ENCODE measurements at places on chromosomes 16 and 17. TPM values are rescaled to one million over a fixed set of nuclear protein-coding genes. Genes with fewer than 3 reads are reported as not detected.

TLCD3B gene
- total RNA-seq, result not detected

CTF1 gene
- 0.19 TPM for total RNA-seq

SYT17 gene
- total RNA-seq, result 5.8 TPM

SMIM5 gene
- total RNA-seq, result not detected

GRCh38 chr16:74297145-74297665 lies 591 bp downstream of the PSMD7 start:
- no peak for DNase-seq

DNA sequence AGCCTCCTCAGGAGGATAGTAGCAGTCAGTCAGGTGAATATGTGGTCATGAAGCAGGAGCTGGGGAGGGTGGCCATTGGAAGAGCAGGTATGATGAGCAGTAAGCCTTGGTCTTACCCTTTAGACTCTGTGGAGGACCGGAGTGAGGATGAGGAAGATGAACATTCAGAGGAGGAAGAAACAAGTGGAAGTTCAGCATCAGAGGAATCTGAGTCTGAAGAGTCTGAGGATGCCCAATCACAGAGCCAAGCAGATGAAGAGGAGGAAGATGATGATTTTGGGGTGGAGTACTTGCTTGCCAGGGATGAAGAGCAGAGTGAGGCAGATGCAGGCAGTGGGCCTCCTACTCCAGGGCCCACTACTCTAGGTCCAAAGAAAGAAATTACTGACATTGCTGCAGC lies 12.7 kb downstream of the SRCAP start:
- no peak for DNase-seq

DNA sequence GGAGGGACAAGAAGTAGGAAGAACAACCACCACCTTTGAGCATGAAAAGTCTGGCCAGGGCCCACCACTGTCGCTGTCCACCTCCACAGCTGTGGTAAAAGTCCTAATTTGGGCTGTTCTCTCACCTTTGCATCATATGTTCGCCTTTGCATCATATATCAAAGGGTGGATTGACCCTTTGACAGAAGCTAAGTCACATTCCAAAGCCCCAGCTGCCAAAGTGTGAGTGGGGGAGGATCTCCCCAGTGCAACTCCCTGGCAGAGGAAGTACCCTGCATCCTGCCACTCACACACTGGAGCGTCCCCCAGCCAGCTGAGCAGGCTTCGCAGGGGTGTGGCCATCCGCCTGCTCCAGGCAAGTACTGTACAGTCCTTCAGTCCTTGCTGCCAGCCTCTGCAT lies 12.7 kb upstream of the SPECC1 start:
- no peak for DNase-seq

- DNase-seq, result no peak
Measured at GRCh38 chr16:53949715-53950410, 245.9 kb downstream of the FTO start.

GRCh38 chr17:40803617-40804082 lies 3.9 kb upstream of the KRT28 start:
- DNase-seq, result no peak

DNA sequence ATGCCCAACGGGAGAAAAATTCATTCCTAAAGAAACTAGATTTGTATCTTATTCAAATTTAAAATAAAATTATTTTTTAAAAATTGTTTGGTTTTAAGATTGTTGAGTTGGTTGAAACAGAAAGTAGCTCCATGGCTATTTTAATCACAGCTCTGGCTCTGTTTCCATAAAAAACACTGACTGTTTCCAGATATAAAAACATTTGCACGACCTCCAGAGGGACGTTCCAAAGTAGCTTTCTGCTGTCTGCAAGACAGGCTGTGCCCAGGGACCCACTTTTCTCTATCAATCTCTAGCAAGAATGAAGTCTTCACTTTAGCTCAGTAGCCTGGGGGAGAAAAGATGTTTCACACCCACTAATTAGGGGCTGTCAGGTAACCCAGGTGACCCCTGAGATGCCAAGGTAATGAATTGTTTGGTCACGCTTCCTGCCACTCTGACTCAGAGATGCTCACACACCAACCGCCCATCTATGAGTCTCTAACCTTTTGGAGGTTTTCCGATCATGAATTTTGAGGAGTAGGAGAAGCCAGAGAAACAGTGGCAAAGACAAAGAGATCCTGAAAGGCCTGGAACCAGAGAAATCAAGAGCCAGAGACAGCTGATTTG lies 220.1 kb upstream of the SOX9 start:
- no peak for DNase-seq

DNA sequence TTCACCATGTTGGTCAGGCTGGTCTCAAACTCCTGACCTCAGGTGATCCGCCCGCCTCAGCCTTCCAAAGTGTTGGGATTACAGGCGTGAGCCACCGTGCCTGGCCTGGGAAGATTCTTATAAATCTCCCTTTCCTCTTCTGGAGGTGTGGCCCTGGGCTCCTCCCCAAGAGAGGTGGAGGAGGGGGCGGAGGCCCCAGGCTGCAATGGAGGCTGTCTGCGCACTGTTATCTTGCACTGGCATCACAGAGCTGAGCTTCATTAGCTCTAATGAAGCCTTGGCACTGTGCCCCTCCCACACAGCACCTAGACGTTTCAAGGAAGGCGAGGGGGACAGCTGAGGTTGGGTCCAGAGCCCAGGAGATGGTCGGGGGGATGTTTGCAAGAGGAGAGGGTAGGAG lies 7.5 kb downstream of the ARHGAP23 start:
- DNase-seq, result no peak

- DNase-seq, result no peak
Measured at GRCh38 chr17:33653399-33653788, 360.3 kb upstream of the ASIC2 start.

DNA sequence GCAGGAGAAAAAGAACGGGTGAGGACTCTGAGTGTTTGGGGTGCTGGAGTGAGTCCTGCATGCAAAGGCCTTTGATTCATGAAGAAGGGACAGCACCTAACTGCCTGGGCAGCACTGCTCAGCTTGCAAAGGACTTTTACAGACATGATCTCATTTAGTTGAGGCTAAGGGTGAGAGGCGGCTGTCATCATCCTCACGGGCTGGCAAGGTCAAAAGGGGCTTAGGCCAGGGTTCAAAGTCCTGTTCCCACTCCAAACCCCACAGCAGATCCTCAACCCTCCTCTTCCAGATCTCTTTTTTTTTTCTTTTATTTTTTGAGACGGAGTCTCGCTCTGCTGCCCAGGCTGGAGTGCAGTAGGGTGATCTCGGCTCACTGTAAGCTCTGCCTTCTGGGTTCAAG lies 4.8 kb downstream of the RHBDF2 start:
- DNase-seq, result no peak

DNA sequence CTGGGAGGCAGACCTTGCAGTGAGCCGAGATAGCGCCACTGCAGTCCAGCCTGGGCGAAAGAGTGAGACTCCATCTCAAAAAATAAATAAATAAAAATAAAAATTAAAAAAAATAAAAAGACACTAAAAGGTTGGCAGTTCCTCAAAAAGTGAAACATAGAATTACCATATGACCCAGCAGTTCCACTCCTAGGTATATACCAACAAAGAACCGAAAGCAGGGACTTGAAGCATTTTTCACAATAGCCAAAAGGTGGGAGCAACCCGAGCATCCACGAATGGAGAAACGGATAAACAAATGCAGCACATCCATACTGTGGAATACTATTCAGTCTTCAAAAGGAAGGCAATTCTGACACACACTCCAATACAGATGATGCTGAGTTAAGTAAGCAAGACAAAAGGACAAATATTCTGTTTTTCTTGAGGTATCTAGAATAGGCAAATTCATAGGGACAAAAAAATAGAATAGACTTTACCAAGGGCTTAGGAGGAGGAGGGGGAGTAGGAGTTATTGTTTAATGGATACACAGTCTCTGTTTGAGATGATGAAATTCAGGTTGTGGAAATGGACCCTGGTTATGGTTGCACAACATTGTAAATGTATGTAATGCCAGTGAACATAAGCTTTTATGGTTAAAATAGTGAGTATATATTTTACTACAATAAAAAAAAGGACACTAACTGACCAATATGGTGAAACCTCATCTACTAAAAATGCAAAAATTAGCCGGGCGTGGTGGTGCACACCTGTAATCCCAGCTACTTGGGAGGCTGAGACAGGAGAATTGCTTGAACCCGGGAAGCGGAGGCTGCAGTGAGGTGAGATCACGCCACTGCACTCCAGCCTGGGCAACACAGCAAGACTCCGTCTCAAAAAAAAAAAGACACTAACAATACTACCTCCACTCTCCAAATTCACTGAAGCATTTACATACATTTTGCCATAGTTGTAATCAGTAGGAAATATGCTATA lies 27.0 kb upstream of the SLC35B1 start:
- no peak for DNase-seq

DNA sequence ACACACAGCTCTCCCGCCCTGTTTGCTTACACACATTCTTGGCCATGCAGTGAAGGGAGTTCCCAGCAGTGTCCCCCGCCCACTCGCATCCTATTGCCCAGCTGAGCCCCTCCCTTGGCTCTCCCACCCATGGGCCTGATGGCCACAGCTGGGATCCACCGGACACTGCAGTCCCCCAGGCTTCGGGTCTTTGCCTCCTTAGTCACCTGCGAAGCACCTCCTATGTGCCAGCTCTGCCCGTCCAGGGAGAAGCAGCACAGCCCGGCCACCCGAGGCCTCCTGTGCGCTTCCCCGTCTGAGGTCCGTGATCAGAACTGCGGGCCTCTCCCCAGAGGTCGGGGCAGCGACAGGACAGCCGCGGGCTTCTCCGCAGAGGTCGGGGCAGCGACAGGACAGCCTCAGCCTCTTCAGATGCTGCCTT lies 136.9 kb downstream of the BANP start:
- no peak for DNase-seq

DNA sequence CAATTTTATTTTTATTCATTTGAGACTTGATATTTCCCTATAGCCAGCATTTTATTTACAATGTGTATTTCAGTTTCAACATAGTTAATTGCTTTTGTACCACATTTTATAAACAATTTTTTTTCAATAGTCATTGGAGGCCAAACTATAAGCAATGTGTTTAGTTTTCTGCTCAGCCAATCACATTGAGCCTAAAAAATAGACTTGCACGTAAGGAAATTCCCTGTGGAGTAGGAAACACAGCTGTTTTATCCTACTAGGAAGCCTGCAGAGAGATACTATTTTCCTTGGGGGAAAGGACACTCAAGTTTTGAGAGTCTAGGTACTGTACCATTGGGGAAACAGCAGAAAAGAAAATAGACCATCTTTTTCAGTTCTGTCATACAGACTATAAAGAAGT lies 410.2 kb upstream of the GOT2 start:
- DNase-seq, result no peak

DNA sequence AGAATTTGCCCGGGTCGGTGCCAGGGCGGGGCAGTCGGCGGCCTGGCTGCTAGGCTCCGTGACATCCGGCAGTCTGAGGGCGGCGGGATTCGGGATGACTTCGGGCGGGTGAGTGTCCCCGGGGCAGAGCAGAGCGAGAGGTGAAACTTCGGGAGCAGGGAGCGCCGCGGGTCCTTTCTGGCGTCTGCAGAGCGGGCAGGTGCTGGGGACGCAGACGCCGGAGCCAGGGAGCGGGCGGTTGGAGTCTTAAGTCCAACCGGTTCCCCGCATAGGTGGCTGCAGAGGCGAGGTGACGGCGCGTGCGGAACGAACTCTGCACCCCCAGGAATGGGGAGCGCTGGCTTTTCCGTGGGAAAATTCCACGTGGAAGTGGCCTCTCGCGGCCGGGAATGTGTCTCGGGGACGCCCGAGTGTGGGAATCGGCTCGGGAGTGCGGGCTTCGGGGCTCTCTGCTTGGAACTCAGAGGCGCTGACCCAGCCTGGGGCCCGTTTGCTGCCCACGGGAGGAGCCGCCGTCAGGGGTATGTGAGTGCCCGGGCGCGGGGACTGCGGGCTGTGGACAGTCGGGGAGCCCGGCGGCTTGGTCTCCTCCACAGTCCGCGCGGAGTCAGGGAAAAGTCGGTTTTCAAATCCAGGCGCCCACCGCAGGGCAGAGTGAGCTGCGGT lies at the start of gene B4GALNT2:
B4GALNT2 (plus strand) TSS at position 71 of the 666 bp plus-strand sequence; CDS start at position 95, 24 bp downstream.
- no peak for DNase-seq

DNA sequence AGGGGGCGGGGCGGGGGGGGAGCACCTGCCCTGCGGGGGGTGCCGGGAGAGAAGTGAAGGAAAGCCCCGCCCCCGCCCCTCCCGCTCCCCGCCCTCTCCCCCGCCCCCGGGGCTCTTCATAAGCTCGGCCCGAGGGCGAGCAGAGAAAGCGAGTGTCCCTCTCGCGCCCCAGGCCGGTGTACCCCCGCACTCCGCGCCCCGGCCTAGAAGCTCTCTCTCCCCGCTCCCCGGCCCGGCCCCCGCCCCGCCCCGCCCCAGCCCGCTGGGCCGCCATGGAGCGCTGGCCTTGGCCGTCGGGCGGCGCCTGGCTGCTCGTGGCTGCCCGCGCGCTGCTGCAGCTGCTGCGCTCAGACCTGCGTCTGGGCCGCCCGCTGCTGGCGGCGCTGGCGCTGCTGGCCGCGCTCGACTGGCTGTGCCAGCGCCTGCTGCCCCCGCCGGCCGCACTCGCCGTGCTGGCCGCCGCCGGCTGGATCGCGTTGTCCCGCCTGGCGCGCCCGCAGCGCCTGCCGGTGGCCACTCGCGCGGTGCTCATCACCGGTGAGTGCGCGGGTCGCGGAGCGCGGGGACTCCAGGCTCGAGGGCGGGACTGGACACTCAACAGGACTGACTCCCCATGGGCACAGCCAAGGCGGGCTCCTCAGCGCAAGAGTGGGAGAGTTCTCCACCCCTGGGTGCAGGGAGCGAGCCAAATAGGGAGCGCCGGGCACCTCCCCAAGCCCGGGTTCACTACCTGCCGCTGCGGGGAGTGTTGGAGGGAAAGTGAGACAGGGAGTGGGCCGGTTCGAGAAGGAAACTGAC lies at the start of gene HSD11B2:
HSD11B2 (plus strand) TSS at position 145 of the 798 bp plus-strand sequence; CDS start at position 273, 128 bp downstream.
- no peak for DNase-seq

DNA sequence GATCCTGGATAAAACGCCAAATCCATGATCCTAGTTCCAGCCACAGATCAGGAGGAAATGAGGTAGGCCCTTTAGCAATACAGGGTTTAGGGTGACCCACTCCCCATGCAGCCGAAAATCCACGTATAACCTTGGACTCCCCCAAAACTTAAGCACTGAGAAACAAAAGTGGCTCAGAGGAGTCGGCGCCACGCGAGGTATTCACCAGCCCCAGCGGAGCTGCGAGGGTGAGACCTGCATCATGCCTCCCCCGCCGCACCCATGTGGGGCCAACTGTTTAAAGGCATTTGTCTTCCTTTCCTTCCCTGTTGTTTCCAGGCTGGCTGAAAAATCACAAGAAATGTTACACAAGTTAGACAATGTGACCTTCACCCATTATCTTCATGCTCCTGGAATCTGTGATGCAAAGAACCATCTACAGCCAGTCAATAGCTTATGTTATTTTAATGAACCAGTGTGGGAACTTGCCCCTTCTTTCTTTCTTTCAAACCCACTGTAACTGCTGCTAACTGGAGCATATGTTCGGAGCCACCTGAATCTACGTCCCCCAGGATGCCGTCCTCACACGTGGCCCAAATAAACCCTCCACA lies 98.2 kb upstream of the METRNL start:
- DNase-seq, result no peak

Data from glomerular endothelial cell (primary cell).